ENCODE measurements at places on chromosomes 1 and 21.

DNA sequence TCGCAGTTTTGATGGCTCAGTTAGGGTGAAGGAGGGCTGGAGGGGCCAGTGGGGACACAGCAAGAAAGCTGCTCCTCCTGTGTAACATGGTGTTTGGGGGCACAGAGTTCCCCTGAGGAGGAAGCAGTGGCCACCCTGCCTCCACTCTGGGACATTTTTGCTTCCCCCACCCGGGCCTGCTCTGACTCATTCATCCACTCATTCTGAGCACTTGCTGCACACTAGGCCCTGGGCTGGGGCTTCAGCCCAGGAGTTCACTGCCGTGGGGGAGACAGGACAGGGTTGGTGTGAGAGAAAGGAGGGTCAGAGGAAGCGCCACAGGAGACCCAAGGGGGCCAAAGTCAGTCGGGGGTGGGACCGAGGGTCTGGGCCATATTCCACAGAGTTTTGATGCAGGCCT is 41.4 kb upstream of the ACOT11 start:
- no peak for DNase-seq

DNA sequence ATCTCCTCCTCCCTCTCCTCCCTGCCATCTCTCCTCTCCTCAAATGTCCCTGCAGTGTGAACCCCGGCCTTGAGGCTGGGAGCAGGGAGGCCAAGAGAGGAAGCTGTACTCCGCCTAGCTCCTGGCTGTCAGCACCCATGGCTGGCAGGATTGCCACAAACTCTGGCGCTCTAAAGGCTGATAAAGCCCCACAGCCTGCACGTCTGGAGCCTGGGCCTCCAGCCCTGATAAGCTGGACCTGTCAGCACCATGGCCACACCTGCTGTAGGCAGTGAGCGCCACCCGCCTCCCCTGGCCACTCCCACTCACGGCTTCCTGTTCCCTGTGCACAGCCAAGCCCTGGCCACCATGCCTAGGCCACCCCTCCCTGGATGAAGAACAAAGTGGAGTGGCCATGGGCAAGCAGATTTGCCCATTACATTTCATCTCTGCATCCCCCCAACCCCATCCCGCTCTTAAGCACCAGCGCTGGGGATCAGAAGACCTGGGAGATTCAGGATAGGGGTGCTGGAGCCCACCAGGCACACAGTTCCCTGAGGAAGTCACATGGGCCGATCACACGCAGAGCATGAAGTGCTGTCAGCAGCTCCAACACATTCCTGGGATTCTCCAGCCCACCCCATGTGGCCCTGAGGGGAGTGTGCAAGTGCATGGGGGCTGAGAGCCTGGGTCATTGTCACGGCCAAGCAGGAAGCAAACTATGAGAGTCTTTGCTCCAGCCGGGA is 24.2 kb upstream of the NPPB start:
- no peak for DNase-seq

GRCh38 chr1:39091845-39092645 is 65.9 kb downstream of the NDUFS5 start:
- DNase-seq: peak; percentile 80

GRCh38 chr21:41589620-41590175 is 81.7 kb upstream of the TMPRSS2 start:
- DNase-seq: no peak

DNA sequence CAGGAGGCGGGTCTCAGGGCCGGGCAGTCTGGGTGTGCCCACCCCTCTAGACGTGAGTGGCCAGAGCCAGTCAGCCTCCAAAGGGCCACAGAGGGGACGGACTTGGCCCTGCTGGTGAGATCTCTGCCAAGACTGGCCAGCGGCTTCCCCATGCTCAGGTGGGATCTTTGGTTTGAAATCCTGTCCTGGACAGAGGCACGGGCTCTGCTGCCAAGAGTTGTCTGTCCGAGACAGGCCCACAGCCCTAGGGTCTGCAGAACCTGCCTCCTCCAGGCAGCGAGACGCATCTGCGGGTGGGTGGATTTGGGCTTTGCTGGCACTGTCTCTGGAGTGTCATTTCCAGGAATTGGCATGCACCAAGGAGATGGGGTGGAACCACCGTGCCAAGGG is 44.3 kb upstream of the CCDC27 start:
- DNase-seq: no peak

GRCh38 chr1:192574073-192574472 is 1.5 kb upstream of the RGS1 start:
- DNase-seq: no peak

GRCh38 chr1:230334447-230334837 is 91.7 kb downstream of the PGBD5 start:
- DNase-seq: no peak

GRCh38 chr21:38968887-38969543 is 163.3 kb downstream of the ETS2 start:
- no peak for DNase-seq

DNA sequence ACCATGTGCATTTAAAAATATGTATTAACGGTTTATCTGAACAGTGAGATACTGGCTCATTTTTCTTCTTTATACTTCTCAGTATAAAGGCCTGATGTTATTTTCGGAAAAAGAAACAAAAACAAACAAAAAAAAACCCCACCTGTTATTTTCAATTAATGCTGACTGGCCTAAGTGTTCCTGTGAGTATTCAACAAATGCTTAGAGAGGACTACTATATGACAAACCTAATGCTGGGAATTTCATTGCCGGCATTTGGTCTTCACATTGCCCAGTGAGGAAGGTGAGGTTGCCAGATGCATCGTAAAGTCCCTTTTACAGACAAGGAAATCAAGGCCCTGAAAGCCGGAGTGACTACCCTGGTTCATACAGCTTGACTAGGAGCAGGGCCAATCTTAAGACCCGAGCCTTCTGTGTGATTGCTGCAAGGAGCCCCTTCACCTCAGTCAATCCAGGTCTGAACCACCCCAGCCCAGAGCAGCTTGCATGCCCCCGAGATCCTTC is 599 bp downstream of the MRPL24 start:
- DNase-seq: no peak

DNA sequence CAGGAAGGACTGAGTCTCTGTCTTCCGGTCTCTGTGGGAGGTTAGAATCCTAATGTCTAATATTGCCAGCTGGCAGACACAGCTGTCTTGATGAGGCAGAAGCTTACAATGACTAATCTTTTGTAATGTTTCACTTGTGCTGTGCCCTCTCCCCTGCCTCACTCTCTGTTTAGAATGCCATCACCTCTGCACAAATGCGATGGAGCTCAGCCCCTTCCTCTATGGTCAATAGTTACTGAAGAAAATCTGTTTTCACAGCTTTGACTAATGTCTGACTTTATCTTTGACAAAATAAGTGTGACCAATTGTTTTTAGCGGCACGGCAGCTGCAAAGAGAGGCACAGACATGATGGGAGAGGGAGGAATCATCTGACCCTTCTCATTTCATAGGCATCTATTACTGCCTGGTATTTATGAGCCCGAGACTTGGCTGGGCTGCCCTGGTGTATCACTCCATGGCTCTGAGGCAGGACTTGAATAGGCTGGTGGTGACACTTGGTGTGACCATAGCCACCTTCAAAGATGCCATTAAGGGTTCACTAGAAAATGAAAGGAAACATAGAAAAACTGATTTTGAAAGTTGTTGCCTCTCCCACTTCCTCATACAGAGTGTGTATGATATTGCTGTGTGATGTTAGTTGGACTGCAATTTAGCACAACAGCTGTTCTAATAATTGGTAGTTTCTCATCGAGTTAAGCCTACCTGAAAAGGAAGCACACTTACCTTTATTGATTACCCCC is 163.2 kb upstream of the NBPF11 start:
- no peak for DNase-seq

DNA sequence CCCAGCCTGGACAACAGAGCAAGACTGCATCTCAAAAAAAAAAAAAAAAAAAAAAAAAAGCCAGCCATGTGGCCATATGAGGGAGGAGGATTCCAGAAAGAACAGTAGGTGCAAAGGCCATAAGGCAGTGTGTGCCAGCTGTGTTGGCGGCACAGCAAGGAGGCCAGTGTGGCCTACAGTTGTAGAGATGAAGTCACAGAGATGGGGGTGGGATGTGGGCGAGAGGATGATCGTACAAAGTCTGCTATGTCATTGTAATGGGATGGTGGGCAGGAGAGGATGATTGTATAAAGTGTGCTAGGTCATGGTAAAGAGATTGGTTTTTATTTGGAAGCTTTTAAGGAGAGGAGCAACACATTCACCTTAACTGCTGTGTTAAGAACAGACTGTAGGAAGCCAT is 9.8 kb upstream of the CR1 start:
- no peak for DNase-seq

DNA sequence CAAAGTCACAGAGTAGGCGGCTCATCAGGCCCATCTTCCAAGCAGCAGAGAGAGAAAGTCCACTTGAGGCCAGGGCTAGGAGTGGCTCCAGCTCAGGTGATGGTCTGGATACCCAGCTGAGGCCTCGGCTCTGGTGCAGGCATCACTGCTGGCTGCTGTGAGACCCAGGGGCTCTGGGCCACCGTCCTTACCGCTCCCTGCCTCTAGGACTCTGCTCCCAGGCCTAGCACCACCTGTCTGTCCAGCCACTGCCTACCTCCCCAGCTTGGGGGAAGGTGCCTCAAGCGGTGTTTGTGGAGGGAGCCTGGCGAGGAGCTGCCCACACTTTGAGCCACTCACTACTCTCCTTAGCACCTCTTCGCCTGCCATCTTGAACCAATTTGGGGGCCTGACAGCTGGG is 57.9 kb downstream of the DMRTB1 start:
- DNase-seq: no peak

DNA sequence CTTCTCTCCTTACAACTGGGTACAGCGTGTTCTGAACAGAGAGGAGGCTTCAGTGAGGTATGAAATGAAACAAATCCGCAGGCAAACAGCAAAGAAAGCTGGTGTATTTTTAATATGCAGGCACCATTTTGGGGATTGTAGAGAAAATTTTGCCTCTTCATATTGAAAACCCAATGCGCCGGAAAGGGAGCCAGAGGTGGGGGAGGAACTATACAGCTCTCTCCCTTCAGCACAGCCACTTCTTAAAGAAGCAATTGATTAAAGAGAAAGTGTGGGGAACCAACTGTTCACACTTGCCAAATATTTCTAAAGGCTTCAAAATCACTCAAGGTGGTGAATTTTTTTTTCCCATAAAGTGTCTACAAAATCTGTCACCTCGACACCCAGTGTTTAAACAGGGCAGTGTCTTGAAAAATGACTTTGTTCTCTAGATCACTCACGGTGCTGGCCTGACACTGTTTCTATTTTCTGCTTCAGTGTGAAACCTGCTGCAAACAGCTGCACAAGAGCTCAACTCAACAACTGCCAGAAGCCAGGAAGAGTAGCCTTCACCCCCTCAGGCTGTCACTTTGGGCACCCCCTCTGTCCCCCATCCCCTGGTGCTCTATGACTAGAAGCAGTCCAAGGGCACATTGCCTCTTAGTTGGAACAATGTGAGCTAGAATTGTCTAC is 123.8 kb upstream of the CTTNBP2NL start:
- DNase-seq: no peak

- DNase-seq: no peak
These were observed 361.6 kb upstream of the RUNX1 start for GRCh38 chr21:35410656-35411055.

DNA sequence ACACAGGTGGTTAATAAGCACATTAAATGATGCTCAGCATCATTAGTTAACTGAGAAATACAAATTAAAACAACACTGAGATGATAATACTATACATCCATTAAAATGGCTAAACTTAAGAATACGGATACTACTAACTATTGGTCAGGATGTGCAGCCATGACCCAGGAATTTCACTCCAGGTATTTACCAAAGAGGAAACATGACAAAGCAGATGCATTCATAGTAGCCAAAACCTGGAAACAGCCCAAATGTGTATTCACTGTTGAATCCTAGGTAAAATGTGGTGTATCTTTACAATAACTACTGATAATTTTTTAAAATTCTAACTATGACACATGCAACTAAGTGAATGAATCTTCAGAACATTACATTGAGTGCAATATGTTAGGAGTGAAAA is 73.0 kb downstream of the PTPRC start:
- DNase-seq: no peak

- DNase-seq: peak; percentile 1
These were observed 55.4 kb downstream of the EPRS1 start for GRCh38 chr1:219990782-219991510.

- DNase-seq: no peak
These were observed 14.0 kb upstream of the GSTM4 start for GRCh38 chr1:109641861-109642260.

DNA sequence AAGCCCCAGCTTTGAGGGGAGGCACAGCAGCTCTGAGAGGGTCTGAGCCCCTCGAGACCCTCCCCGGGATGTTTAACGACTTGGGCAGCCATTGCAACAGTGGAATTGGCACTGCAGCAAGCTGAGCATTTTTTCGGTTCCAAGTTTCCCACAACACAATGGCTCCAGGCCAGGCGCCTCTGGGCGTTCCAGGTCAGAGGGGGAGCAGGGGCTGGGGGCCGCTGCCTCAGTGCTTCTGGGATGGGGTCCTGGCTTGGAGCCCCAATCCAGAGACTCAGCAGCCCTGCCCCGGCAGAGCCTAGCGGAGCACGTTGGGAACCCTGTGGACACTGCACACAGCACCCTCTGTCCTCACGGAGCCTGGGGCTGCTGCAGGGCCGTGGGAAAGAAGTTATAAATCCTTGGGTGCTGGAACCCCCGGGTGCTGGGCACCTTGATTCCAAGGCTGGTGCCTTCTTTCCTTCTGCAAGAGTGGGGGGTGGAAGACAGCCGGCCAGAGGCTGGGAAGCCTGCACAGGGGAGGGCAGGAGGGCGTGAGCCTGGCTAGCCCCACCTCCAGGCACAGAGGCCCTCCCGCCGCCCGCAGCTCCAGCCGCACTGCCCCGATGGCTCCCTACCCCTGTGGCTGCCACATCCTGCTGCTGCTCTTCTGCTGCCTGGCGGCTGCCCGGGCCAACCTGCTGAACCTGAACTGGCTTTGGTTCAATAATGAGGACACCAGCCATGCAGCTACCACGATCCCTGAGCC is 50.1 kb downstream of the COL18A1 start:
- no peak for DNase-seq

DNA sequence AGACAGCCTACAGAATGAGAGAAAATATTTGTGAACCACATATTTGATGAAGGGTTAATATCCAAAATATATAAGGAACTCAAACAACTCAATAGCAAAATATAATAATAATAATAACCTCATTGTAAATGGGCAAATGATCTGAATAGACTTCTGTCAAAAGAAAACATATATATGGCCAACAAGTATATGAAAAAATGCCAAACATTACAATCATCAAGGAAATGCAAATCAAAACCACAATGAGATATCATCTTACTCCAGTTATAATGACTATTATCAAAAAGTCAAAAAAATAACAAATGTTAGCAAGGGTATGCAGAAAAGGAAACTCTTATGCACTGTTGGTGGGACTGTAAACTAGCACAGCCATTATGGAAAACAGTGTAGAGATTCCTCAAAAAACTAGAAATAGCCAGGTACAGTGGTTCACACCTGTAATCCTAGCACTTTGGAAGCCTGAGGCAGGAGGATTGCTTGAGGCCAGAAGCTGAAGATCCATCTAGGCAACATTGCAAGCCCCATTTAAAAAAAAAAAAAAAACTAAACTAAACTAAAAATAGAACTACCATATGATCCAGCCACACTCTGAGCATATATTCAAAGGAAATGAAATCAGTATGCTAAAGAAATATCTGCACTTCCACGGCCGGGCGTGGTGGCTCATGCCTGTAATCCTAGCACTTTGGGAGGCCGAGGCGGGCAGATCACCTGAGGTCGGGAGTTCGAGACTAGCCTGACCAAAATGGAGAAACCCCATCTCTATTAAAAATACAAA is 17.3 kb upstream of the TRIM67 start:
- no peak for DNase-seq
